Stimulated activated CD8-positive, alpha-beta memory T cell treated with anti-CD3 and anti-CD28 coated beads, Interleukin-4, amount 100 ng/mL, for 1 hour (primary cell): ENCODE measurements at places on chromosomes 2 and 18.

GRCh38 chr18:27863780-27864430, 313.0 kb downstream of the CDH2 start:
- no peak for DNase-seq

DNA sequence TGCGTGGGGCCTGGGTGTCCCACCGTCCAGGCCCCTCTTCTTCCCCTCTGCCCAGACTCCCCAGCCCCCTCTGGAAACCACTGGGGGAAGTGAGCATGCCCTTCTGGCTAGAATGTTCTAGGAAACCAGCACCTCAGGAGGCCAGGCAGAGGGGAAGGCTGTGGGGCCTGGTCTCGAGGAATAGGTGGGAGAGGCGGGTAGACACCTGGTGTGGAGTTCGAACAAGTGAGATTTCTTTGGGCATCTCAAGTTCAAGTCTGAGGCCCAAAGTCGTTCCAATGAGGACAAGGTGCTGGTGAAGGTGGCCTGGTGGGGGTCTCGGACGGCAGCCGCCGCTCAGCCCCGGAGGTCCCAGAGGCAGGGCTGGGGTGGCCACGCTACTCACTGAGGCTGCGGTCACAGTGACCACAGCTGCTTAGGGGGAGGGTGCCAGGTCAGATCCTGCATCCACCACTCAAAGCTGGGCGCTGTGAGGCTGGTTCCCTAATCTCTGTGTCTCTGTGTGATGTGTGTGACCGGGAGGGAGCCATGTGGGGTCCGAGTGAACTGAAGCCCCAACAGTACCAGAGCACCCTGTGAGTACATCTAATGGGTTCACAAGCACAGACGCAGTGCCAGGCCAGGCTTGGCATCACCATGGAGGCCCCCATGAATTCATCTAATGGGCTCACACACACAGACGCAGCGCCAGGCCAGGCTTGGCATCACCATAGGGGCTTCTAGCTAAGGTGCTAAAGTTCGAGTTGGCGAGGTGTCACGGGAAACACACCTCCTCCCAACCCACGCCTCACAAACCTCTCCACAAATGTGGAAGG, 26.5 kb upstream of the PXDN start:
- DNase-seq = no peak

- DNase-seq = no peak
Measured at GRCh38 chr2:214482728-214483127, 71.9 kb downstream of the VWC2L start.

DNA sequence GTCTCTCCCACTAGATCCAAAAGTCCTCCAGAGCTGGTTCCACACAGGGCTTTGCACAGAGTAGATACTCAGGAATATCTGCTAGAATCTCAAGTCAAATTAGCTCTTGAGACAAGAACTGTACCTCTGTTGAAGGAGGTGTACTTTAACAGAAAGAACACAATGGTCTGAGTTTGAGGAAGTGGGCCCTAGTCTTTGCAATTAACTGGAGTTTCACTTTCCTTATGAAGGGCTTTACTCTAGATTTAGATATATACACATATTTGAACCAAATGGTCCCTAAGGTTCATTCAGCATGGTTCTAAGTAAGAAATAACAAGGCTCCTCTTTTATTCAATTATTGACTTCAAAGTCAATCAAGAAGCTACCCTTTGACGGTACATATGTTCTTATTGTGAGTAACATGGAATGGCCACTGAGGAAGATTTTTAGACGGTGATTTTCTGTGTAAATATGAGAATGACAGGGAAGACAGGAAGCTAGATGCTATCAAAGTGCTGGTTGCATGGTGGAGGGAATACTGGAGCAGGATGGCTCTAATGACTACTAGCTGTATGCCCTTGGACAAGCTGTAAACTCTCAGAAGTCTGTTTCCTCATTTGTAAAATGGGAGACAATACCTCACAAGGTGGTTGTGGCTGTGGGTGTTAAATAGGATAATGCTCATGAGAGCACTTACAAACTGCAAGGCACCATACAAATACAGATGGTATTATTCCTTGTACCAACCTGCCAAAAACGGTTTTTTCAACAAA, 73.5 kb upstream of the SERTAD2 start:
- DNase-seq = no peak

DNA sequence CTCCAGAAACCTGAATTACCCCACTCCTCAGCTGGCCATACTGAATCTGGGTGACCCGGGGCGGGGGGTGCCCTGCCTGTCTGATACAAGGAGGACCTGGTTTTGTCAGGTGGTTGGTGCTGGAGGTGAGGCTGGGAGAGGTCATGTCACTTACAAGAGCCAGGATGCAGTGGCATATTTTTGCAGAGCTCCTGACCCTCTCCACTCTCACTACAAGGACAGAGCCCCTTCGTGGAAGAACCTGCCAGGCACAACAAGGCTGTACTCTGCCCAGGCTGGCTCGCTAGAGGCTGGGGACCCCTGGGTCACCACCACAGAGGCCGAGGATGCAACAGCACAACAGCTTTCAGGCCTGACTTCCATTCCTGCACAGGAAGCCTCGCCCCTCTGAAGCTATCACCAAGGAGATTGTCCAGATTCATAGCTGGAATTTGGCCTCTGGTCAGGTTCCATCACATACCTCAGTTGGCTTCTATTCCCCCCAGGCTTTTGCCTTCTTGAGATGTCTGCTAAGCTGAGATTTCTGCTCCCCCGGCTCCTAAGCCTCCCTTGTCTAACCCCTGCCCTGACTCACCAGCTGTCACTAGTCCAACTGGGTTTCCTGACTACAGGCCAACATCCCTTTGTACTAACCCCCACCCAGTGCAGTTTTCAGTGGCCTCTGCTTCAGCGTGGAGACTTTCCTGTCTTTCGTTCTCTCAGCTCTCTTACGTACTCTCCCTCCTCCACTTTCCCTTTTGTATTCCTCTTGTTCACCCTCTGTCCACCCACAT, 132.5 kb upstream of the EPAS1 start:
- DNase-seq = no peak

DNA sequence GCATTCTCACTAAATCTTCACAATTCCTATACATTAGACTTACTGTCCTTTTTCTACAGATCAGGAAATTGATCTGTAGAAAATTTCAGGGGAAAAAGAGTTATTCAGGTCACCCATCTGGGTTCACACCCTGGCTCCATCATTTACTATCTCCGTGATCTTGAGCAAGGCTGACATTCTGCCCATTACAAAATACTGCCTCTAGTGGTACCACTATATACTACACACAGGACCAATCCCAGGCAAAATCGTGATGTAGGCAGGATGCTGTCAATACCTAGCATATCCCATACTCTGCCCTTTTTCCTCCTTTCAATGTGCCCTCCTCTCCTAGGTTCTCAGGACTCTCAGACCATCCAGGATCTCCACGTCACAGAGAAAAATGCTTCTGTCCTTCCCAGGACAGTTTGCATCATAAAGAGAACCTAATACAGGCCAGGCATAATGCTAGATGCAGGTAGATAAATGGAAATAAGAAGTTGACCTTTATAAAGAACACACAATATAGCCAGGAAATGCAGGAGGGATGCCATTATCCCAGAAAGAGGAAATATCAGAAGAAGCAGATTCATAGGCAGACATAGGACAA, 101.9 kb downstream of the CDH20 start:
- DNase-seq = no peak

- no peak for DNase-seq
Measured at GRCh38 chr2:104163611-104164130, 690.2 kb upstream of the POU3F3 start.

DNA sequence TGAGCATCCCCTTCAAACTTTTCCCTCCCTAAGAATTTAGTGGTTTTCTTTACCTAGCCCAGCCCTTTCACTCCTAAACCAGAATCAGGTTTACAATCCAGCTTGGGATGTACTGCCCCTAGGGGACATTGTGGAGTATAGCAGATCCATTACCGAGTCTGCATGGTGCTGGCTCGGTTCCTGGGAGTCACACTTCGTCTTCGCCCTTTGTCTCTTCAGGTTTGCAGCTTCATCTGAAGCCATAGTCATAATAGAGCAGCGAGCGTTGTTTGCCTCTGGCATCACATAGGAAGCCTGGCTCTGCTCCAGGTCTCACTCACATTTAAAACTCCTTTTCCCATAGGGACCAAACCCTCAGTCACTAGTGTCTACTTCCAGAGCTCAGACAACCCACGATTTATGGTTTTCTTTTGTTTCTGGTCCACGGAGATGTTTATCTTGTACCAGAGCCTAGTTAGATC, 16.8 kb upstream of the LYPD6 start:
- DNase-seq = no peak
